BJ (cell line): ENCODE measurements at places on chromosomes 16 and 17. TPM values are rescaled to one million over a fixed set of nuclear protein-coding genes. Genes with fewer than 3 reads are reported as not detected.

PDP2 gene
- polyA plus RNA-seq, result 8.1 and 10.3 TPM in 2 replicates

DNA sequence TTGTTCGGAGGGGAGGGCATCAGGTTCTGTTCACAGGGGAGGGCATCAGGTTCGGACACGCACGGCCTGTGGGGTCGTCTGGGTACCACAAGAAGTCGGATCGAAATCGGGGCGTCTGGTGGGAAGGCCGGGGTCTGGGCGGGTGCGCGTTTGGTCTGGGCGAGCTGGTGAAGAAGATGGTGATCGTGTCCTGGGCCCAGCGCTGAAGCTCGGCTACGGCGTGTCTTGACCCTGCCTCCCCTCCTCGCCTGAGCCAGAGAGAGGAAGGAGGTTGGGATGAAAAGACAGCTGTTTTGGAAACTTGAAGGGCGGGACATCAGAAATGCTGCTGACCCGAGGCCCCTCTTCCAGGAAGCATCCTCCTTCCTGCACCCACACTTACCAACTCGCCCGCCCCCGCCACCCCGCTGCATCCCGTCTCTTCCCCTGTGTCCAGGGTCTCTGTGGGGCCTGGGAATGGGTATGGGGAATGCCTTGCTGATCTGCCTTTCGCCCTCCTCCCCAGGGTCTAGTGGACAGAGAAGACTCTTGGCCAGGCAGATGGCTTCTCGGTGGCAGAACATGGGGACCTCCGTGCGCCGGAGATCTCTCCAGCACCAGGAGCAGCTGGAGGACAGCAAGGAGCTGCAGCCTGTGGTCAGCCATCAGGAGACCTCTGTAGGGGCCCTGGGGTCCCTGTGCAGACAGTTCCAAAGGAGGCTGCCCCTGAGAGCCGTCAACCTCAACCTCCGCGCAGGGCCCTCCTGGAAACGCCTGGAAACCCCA, 498 bp downstream of the PIMREG start:
- no peak for DNase-seq

DNA sequence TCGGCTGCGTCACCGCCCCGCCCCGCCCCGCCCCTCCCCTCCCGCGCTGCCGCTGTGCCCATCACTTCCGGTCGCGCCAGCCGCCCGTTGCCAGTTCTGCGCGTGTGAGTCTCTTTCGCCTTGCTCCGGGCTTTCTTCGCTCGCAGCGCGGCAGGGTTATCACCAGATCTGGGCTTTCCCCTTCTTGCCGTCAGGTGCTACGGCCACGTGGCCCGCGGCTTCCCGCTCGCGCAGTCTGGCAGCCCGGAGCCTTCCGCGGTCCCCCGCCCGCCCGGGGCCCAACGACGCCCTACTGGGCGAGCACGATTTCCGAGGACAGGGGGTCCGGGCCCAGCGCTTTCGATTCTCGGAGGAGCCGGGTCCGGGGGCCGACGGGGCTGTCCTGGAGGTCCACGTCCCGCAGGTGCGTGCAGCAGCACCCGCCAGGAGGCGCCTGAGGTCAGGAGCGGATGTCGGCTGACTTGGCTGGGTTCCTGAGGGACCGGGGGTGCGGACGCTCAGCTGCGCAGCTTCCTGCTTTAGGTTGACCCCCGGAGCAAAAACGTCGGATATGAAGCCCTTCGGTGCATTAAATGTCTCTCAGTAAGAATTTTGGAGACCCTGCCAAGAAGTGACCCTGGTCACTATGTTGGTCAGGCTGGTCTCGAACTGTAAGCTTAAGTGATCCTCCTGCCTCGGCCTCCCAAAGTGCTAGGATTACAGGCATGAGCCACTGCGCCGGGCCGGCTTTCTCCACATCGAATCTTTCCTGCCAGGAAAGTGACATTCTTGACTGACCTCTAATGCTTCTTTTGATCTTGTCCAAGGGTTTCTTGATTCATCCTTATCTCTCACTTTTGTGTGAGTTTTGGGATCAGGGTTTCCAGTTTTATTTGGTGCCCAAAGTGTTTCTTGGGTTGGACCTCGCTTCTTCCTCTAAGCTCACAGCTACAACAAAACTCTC, at the start of gene METTL23:
TSS of gene METTL23 (plus strand) at position 64 of the 943 bp plus-strand sequence. CDS start 2,872 bp downstream, outside the sequence.
- DNase-seq, result no peak

- no peak for DNase-seq
Observed at GRCh38 chr17:78477913-78478756, 99.1 kb downstream of the DNAH17 start.

TAT gene
- not detected in 2 replicates for polyA plus RNA-seq

DPEP1 gene
- not detected in 2 replicates for polyA plus RNA-seq

GRCh38 chr17:882827-883585, 96.6 kb downstream of the NXN start:
- no peak for DNase-seq

CORO6 gene
- polyA plus RNA-seq, result 8.0 and 19.3 TPM in 2 replicates

SOST gene
- polyA plus RNA-seq, result not detected in 2 replicates

KRTAP9-8 gene
- polyA plus RNA-seq, result not detected in 2 replicates

- no peak for DNase-seq
Observed at GRCh38 chr17:61088556-61088955, 311.1 kb upstream of the TBX2 start.

IRX3 gene
- 2.2 and 2.3 TPM in 2 replicates for polyA plus RNA-seq

- no peak for DNase-seq
Observed at GRCh38 chr16:29641561-29641960, 21.5 kb upstream of the SPN start.

- no peak for DNase-seq
Observed at GRCh38 chr16:27999687-28000086, 63.8 kb downstream of the GSG1L start.
